ENCODE measurements at places on chromosomes 1 and 21.

DNA sequence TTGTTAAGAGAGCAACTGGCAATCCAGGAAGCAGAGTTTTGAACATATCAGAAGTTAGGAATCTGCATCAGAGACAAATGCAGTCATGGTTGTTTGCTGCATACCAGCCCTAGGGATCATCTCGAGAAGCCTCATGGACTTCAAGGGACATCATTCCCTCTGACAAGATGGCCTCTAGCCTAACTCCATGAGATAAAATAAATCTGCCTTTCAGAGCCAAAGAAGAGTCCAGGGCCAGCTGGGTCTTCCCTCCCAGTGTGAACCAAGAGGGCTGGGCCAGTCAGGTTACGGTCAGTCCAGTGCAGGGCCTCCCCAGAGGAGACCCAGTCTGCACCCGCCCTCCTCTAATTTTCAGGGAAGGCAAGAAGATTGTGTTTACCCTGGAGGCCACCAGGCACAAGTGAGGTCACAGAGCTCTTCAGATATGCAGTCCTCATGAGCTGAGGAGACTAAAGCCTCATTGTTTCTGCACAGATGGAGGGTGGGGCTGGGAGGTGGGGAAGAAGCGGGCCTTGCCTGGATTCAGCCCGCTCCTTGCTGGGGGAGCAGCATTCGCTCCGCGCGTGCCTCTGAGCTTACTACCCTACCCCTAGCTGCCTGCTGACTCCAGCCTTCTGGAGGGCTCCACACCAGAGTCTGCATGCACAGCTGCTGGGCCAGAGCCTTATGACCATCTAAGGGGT, 52.8 kb downstream of the CAPN2 start:
- DNase-seq: peak; percentile 73

DNA sequence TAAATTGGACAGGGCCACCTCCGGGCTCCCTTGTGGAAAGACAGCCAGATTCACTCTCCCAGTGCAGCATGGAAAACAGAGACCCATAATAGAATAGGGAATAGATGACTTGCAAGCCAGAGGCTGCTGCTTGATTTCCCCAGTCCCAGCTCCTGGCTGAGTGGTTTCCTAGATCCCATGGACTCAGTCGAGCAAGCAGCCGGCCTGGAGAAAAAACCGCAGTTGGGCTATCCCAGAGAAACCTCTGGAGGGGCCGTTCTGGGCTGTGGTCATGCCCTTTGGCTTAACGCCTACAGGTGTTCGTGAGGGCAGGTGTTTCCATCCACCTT, 61.7 kb downstream of the ELK4 start:
- no peak for DNase-seq

GRCh38 chr1:154478639-154479038, 23.4 kb upstream of the TDRD10 start:
- no peak for DNase-seq

- DNase-seq: no peak
These were observed 75.9 kb upstream of the SMYD2 start for GRCh38 chr1:214205053-214205452.

GRCh38 chr1:185268352-185268751, 48.7 kb downstream of the IVNS1ABP start:
- no peak for DNase-seq

DNA sequence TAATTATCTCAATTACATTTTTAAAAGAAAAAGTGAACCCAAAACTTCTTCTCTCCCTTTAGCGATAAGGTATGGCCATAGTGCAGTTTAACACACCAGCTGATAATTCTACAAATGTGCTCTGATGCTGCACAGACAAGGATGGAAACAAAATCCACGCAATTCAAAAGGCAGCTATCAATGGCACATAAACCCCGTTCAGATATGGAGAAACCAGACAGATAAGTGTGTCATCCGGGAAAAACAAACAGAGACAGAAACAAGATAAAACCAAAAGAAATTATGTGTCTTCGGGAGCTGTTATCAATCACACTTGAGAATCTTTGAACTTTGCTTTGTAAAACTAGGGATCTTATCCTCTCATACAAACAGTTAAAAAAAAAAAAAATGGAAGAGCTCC, 73.6 kb downstream of the SIPA1L2 start:
- DNase-seq: no peak

- no peak for DNase-seq
These were observed 194.8 kb upstream of the HMCN1 start for GRCh38 chr1:185539277-185539943.

- DNase-seq: no peak
These were observed 23.3 kb downstream of the NGF start for GRCh38 chr1:115314765-115315164.

DNA sequence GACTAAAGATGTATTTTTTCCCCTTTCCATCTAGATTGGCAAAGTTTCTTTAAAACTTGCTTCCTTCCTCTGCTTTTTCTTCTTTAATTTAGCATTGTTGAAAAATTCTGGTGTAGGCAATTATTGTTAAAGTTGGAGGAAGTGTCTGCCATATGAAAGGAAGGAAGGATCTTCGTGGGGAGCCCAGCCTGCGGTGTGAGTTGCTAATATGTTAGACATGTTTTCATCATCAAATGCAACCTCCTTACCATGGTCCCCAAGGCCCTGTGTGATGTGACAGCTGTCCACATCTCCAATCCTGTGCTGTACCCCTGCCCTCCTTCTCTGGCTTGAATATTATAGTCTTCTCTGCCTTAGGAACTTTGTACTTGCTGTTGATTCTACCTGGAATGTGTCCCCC, 81.0 kb upstream of the ZBTB18 start:
- DNase-seq: no peak

DNA sequence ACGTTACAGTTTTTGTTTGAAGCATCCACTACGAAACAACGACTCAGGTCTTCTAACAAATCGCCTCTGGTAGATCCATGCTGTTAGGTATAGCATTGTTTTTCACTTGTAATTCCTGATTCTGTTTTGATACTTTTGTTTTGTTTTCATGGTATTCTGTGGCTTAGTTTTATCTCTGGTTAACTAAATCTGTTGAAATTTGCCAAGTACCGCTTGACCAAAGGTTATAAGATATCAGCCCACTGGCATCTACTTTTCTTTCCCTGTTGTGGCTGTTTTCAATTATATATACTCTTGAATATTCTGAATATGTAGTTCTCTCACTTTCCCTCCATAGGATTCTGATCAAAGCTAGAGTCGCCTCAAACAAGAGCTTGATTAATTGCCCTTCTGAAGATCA, 274.8 kb upstream of the C1orf105 start:
- no peak for DNase-seq

- no peak for DNase-seq
These were observed 100.2 kb upstream of the GNG4 start for GRCh38 chr1:235749755-235750300.

DNA sequence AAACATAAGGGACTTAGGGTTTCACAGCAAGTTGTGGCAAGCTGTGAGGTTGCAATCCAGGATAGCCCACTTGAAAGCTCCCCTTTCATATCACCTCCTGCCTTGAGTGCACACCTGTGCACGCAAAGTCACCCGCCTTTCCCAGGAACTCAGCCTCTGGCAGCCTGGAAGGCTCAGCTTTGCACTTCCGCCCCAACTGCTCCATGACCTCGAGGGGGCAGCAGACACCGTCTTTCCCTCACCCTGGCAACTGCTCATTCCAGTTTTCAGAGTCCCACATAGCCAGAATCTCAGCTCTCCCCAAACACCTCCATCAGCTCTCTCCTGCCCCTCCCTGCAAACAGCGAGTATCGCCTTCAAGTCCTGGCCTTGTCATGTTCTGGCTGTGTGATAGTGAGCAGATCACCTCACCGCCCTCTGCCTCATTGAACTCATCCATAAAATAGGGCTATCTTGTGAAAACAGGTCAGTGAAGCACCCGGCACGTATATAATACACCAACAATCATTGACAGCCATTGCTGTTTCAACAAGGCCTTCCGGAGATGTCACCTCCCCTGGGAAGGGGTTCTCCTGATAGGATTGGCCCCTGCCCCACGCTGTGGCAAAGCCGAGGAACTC, 32.2 kb upstream of the EPB41 start:
- peak; percentile 88 for DNase-seq

GRCh38 chr1:6511056-6511455, 19.6 kb upstream of the PLEKHG5 start:
- no peak for DNase-seq

DNA sequence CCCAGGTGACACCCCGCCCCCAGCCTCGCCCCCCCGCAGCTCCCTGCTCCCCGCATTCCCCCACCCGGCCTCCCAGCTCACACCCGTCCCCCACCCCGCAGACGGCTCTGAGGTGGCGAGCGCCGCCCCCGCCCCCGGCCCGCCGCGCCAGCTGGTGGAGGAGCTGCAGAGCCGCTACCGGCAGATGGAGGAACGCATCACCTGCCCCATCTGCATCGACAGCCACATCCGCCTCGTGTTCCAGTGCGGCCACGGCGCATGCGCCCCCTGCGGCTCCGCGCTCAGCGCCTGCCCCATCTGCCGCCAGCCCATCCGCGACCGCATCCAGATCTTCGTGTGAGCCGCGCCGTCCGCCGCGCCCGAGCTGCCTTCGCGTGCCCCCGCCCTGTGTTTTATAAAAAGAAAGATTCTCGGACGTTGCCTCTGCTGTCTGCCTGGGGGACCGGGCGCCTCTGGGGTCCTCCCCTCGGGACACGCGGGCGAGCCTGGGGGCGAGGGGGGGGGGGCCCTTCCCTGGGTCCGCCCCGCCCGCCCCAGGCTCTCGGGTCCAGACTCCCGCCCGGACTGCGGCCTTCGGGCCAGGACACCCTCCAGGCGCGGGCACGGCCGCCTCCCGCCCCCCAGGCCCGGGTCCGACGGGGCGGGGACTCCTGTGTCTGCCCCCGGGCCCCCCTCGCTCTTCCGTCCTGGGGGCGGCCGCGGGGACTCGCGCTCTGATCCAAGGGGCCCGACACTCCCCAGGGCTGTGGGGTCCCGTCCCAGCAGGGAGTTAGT, 1.6 kb upstream of the MMP23B start:
- DNase-seq: peak; percentile 86

- no peak for DNase-seq
These were observed 12.0 kb upstream of the GPR153 start for GRCh38 chr1:6272868-6273267.

DNA sequence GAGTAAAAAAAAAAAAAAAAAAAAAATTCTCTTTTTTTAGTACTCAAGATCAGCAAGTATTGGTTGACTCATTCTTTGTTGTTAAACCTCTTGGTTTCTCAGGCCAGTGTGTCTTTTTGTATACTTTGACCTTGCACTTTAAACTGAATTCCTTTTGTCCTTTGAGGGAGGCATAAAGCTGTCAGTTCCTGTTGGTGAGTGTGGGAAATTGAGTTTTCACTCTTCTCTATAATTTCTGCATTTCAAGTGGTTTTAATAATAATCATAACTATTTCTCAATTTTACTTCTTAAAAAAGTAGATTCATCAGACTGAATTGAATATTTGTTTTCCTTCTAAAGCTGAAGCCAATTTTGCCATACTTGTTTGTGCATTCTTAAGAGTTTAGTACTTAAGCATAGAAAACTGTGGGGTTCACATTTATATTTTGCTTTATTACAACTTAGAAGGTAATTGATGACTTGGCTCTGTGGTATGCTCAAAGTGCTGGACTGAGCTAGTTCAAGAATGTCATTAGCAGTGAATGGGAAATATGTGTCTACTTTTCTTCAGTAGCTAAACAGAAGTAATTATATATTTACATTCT, 43.4 kb downstream of the ITSN1 start:
- no peak for DNase-seq

GRCh38 chr1:23673086-23673813, 18.4 kb upstream of the RPL11 start:
- DNase-seq: no peak

DNA sequence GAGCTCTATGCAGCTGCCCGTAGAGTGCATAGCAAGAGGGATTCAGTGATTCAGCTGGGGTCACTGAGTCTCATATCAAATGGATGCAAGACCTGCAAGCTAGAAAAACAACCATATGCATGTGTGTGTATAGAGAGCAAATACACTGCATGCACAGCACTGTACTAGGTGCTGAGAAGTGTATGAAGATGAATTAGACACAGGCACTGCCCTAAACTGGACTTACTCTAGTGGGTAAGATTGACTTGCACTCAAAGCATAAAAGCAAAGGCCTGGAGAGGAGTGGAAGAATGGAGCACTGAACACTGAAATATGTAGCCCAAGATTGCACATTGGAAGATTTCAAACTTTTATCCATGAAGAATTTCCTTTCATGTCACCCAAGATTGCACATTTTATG, 5.5 kb upstream of the GBP1 start:
- DNase-seq: no peak

- no peak for DNase-seq
These were observed 19.3 kb downstream of the IARS2 start for GRCh38 chr1:220113136-220113695.

GRCh38 chr1:6035303-6035702, 10.4 kb upstream of the KCNAB2 start:
- DNase-seq: no peak
